Right renal pelvis (tissue), 4 donors: ENCODE measurements at places on chromosomes 1 and 21. TPM values are rescaled to one million over a fixed set of nuclear protein-coding genes. Genes with fewer than 3 reads are reported as not detected.

CELA3B gene
- not detected for polyA plus RNA-seq

PDC gene
- polyA plus RNA-seq = 0.22 TPM

SH2D1B gene
- polyA plus RNA-seq = 0.14 TPM

USP33 gene
- polyA plus RNA-seq = 88.6 TPM

PCBP3 gene
- 2.2 TPM for polyA plus RNA-seq

TFF3 gene
- polyA plus RNA-seq = 6.2 TPM

WARS2 gene
- 20.4 TPM for polyA plus RNA-seq

UBE2U gene
- polyA plus RNA-seq = not detected

LRRN2 gene
- polyA plus RNA-seq = 15.7 TPM

SPRR2E gene
- not detected for polyA plus RNA-seq

- DNase-seq = no peak
Measured at GRCh38 chr1:111162488-111162880, 22.5 kb downstream of the CEPT1 start.

DNA sequence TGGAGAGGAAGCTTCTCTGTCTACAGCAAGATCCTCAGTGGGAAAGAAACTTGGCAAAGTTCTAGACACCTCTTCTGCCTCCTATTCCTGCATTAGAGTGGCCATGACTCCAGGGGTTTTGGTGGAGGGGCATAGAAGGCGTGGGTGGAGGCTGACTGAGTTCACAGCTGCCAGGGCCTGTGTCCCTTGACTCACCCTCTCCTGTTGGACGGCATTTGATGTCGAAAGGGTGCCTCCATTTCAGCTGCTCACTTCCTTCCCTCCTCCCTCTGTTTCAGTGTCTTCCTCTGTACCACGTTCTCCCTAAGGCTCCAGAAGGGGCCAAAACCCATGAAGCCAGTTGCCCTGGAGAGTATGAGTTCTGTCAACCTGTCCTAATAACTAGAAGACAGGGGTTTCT is 632 bp downstream of the TMEM79 start:
- DNase-seq = no peak

GRCh38 chr1:232622981-232623380 is 7.0 kb downstream of the SIPA1L2 start:
- no peak for DNase-seq

DNA sequence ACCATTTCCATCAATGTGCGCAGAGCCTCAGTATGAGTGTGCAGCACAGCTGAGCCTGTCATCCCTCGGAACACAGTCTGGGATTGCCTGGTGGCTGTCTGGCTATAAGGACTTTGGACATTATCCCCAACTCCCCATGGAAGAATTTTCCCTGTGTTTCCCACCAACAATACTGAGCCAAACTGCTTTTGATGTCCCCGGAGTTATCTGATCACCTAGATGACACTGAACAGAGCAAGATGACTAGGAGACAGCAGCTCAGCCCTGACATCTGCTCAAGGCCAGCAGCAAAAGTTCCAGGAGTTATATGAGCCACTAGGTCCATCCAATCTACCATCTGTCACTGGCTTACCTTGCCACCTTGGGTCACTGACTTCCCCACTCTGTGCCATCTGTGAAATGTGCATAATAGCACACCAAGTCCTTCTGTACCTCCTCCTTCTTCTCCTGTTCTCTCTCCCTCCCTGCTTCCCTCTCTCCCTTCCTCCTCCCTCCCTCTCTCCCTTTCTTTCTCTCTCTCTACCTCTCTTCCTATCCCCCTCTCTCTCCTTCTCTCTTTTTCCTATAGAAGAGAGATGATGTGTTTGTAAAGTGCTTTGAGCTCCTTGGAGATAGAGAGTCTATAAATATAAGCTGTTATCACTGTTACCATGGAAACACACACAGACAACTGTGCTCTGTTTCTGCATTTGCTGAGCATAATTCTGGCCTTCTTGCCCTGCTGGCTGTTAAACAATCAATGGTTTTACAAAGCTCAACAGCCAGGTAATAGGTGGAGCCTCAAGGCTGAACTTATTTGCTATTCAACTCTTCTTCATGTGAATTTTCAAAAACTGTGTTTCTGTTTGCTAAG is 19.7 kb upstream of the ATP1B1 start:
- no peak for DNase-seq

DNA sequence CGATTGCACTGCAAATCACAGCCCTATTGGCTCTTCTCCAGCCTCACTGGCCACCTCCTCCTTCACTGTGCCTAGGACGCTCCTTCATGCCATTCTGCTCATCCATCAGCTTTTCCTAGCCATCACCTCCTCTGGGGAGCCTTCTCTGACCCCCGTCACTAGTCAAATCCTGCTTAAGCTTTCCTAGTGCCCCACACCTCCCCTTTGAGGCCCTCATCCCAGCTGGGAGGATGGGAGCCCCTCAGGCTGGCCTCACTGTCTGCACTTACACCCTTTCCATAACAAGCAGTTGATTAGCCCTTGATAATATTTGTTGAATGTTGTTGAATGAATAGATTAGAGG is 50.7 kb downstream of the KLHDC7A start:
- no peak for DNase-seq

- no peak for DNase-seq
Measured at GRCh38 chr1:94285031-94285654, 47.8 kb upstream of the ARHGAP29 start.

DNA sequence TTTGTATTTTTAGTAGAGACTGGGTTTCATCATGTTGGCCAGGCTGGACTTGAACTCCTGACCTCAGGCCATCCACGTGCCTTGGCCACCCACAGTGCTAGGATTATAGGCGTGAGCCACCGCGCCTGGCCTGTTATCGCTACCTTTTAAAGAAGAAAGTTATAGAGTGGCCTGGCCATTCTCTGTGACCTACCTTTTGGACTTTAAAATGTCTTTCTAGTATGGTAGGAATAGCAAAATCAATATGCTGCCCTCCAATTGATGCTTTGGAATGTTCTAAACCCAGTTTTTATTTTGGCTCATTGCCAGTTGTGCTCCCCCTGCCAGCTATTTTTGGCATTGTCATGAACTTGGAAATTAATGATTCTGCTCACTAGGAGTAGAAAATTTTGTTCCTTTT is 19.9 kb downstream of the HIPK1 start:
- no peak for DNase-seq

DNA sequence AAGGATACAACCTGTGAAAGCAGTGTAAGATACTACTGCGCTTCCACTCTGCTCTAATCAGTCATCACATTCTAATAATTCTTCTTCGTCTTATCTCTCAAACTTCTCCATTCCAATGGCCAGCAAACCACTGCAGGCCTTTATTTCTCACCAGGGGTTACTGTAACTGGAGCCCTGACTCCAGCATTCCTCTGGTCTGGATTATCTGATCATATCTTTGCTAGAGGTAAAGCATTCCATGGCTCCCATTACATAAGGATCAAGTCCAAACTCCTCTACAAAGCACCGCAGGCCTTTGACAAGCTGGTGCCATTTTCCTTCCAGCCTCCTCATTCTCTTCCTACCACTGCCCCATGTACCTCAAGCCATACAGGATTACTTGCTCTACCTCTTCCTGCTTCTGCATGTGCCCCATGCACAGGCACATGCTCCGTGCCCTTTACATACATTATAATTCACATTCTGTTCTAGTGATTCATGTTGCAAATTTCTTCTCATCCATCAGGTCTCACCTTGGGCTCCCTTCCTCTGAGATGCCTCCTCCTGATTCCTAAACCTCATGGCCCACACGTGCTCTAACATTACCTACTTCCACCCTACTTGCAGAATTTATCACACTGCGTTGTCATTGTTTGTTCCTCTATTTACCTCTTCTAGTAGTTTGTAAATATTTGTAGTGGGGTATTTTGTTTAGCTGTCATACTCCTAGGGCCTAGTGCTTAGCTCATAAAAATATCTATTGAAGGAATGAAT is 9.3 kb upstream of the SERBP1 start:
- no peak for DNase-seq

DNA sequence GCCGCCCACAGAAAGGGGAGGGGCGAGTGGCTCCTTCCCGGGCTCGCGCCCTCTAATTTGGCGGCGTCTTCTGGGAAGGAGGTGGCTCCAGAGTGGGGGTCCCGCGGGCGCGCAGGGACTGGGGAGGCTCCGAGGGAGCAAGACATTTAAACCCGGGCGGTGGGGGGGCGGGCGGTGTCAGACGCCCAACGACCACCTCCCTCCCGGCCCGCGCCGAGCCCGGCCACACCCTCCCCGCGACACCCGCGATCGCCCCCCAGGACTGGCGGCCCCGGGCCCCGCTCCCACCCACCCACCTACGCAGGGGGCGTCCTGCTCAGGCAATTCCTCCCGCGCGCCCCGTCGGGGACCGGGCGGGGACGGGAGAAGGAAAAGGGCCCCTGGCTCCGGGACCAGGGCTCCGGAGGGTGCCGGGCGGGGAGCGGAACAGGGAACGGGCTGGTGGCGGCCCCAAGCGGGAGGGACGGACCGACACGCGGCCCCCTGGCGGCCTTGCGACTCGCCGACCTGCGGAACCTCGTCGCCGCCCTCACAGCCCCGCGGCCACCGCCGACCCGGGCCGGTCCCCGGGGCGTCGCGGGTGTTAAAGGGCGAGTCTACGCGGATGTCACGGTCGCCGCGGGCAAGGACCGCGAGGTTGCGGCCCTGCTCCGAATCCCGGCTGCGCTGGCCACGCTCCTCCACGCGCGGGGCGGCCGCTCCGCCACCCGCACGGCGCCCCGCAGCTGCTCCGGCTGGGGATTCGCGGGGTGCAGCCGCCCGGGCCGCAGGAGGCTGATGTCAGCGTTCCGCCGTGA is 94.0 kb upstream of the FMN2 start:
- DNase-seq = no peak

DNA sequence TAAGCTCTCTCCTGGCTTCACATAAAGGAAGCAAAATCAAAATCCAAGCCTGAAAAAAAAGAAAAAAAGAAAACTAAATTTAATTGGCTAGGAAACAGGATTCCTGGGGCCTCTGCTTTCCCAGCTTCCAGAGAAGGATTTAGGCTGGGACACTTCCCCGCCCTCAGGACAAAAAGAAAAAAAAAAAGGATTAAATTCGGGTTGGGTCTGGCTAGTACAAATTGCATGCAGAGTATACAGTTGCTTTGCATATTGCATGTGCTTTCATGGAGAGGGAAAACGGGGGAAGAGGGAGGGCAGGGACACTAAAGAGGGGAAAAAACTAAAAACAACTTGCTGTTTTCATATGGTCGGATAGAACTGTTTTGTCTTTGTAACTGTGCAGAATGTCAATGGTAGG is 42.7 kb downstream of the OLIG1 start:
- no peak for DNase-seq

DNA sequence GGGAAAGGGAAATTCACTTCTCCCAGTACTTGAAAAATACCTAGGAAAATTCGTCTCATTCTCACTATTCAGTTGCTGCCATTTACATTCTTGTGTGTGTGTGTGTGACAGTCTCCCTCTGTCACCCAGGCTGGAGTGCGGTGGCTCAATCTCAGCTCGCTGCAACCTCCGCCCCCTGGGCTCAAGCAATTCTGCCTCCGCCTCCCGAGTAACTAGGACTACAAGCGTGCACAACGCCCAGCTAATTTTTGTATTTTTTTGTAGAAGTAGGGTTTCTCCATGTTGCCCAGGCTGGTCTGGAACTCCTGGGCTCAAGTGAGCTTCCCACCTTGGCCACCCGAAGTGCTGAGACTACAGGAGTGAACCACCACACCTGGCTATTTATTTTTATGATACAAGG is 1.2 kb downstream of the SNAPIN start:
- no peak for DNase-seq

DNA sequence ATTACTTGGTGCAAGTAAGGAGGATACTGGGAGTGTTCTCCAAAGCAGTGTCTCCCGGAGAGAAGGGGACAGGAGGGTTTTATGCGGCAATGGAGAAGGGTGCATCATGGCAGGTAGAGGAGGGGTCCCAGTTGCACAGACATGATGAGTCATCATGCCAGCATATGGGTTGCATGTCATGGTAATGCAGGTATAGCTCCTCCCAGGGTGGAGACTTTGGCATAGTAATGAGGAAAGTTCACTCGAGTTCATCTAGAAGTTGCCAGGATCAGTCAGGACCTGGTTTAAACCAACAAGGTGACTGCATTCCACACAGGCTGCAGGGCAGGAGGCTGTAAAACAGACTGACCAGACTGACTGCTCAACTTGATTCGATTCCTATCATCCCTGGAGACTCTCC is 355.7 kb upstream of the DUSP10 start:
- no peak for DNase-seq

GRCh38 chr1:3506943-3507342 is 52.5 kb downstream of the ARHGEF16 start:
- DNase-seq = no peak

GRCh38 chr21:8992731-8993174 is 1528.6 kb upstream of the TPTE start:
- DNase-seq = no peak

DNA sequence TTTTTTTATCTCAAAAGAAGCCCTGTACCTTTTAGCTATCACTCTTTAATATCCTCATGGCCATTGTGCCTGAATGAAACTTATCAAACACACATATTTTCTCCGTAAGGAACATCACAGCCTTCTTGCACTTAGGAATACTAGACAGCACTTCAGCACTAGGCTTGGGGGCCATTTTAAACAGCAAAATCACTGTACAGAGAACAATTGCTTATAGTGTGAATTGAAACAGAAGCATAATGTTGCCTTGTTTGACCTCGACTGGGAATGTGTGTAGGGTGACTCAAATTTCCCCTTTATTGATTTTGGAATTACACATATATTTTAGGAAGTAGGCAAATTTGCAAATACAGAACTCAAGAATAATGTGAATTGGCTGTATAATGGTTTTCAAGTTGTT is 36.4 kb downstream of the KYAT3 start:
- DNase-seq = no peak

GRCh38 chr1:19377812-19378718 is 65.9 kb downstream of the SLC66A1 start:
- no peak for DNase-seq

GRCh38 chr1:9105336-9105867 is 23.5 kb downstream of the GPR157 start:
- DNase-seq = no peak

- no peak for DNase-seq
Measured at GRCh38 chr1:116020668-116021272, 44.5 kb downstream of the SLC22A15 start.

DNA sequence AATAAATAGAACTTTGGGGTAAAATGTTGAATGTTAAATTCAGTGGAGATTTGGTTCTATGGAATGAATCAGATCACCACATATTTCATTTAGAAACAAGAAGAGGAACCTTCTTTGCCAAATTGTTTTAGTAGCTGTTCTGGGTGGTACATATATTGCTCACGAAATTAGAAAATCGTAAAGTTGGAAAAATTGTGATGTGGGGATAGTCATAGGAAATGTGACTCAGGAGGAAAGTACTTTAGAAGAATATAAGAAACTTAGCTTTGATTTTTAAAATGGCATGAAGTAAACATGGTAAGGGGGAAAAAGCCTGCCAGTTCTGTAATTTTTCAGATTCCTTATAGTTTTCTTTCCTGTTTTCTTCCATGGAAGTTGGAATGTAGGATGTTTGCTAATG is 27.4 kb downstream of the RRP15 start:
- DNase-seq = no peak

- no peak for DNase-seq
Measured at GRCh38 chr1:82762829-82763532, 962.2 kb downstream of the ADGRL2 start.

- no peak for DNase-seq
Measured at GRCh38 chr1:241697640-241698018, 45.5 kb downstream of the WDR64 start.

- DNase-seq = no peak
Measured at GRCh38 chr1:243595527-243596210, 254.4 kb downstream of the AKT3 start.
